Activated CD8-positive, alpha-beta memory T cell treated with anti-CD3 and anti-CD28 coated beads for 4 hours (primary cell): ENCODE measurements at places on chromosomes 1 and 21.

- no peak for DNase-seq
Observed at GRCh38 chr1:94092210-94092613, 28.7 kb downstream of the ABCA4 start.

DNA sequence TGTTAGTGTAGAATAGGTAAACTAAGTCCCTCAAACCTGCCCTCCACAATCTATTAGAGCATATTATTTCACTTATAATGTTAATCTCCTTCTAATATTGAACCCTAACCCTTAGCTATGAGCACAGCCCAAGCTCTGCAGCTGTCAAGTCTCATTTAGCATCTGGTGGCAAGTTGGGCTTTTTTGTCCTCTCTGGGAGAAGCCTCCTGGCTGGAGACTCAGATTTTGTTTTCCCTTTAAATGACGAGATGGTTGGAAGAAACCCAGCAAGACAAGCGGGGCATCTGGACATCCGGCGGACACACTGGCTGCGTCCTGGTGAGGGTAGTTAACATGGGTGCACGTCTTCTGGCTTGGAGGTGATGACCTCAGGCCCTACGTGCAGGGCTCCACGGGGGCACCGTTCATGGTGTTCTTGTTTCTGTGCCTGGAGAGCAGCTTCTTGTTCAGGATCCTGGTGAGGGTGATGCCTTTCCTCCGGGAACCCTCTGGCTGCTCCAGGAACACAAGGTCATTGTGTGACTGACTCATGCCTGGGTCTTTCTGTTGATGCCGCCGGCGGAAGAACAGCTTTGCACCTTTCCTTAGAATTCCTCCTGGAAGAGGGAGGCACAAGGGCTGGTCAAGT lies 9.7 kb upstream of the PRDM15 start:
- no peak for DNase-seq

DNA sequence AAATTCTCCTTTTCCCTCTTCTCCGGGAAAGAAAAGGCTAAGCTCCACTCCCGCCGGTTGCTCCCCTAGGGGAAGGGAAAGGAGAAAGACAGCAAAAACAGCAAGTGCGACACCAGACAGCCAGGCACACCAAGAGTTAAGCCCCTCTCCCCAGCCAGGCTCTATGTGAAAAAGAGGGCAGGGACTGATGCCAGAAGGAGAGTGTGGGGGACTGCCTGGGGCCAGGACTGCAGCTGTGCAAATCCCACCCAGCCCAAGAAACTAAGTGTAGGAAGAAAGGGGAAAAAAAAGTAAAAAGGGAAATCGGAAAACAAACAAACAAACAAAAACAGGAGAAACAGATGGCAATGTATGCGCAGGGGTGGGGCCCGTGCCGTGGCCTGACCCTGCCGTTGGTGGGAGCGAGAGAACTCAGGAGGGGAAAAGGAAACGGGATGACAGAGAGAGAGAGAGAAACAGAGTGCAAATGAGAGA lies 27.7 kb upstream of the FMO1 start:
- no peak for DNase-seq

- no peak for DNase-seq
Observed at GRCh38 chr1:116988248-116988647, 13.3 kb upstream of the CD101 start.

- no peak for DNase-seq
Observed at GRCh38 chr1:89566761-89567174, 42.1 kb downstream of the LRRC8B start.

- DNase-seq: no peak
Observed at GRCh38 chr1:67517046-67517445, 86.8 kb upstream of the SERBP1 start.

DNA sequence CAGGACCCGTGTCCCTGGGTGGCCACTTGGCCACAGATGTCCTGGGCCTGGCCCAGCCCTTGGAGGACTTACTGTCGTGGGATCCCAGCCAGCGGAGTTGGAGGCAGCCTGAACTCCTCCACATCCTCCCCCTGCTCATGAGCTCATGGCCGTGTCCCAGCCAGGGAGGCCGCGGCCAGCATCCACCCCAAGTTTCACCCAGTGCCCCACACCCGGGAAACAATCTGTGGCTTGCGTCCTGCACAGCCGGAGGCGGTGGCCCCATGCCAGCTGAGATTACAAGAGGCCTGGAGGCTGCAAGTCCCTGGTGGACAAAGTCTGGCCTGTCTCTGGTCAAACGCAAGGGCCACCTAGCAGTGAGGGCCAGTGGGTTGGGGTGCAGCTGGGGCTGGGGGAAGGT lies 27.5 kb upstream of the TMEM52 start:
- no peak for DNase-seq

DNA sequence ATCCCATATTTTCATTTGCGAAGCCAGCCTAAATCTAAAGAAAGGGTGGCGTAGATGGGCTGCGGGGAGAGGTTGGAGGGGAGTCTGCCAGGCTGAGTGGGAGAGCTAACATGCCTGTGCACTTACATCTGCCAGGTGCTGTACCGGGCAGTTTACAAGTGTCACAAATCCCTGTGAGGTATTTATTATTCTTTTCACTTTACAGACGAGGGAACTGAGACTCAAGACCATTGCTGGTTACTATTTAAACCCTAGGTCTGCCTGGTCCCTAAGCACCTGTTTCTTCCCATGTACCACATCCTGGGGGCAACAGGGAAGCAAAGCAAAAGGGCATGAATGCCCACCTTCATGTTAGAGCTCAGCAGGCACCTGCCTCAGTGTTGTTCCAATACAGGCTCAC lies 19.4 kb upstream of the EFNA1 start:
- DNase-seq: no peak

DNA sequence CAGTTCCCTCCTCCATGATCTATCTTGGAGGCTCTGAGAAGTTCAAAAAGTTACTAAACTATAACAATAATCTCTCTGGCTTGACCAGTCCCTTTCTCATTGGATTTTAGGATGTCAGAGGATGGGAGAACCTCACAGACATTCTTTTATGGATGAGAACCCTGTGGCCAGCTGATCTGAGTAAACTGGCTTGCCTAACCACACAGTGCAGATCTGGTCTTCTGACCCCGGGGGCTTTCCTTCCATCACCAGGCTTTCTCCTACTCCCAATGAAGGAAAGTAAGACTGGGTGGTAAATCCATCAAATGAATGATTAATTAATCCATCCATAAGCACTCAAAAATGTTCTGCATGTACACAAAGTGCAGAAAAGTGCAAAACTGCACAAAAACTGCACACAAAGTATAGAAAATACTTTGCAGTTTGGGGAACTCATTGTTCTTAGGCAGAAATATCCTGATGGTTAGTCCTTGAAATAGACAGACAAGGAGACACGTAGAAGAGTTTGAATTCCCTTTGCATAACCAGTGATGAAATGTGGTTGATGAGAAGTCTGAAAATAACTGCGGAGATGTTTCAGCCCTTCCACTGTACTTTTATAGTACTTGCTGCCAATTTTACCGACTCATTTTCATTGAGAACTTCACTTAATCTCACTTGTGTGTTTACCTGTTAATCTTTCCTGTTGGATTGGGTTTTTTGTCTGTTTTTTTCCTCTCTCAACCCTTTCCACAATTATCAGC lies 2.5 kb upstream of the F3 start:
- DNase-seq: no peak

GRCh38 chr1:26297791-26298124 lies 8.7 kb downstream of the UBXN11 start:
- DNase-seq: no peak

- DNase-seq: no peak
Observed at GRCh38 chr1:217363319-217363718, 267.6 kb downstream of the GPATCH2 start.

DNA sequence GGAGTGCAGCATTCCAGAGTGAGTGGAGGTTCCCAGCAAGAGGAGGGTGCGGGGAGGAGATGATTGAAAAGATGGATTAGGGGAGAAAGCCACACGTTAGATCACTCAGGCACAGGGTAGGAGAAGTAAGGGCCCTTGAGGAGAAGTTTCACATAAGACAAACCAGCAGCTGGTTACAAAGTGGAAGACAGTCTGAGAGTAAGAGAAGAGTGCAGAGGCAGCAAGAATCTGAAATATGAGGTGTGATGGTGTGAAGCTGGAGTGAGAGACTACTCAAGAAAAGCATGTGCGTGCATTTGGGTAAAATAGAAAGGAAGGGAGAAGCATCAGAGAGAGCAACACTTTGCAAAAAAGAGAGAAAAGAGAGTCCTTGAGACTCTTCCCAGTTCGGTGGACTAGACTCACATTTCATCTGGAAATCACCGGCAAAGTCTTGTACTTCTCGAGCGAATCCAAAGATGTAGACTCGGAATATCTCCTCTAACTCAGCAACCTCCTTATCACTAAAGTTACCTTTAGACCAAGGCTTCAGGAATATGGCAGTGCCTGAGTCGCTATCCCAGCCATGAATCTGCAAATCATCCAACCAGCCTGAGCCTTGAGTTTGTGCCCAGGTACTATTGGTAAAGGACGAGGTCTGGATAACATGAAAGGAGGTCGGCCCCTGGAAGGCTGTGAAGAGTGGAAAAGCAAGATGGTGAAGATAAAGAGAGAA lies 783 bp downstream of the CD1B start:
- no peak for DNase-seq

DNA sequence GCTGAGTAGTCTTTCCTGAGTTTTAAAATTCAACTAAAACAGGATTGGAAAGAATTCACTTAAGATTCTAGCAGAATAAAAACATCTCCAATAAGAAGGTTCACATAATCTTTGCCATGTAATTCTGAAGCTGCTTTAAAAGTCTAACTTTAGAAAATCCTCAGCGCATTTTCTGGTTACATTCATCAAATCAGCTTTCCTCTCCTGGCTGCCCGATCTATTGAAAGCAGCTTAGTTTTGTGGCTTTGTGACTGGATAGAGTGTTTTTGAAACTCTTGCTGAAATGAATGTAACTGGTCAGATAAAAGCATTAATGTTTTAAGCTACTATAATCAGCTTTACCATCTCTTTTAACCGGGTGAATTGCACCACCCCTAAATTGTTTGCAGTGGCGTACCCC lies 66.8 kb downstream of the DOP1B start:
- no peak for DNase-seq

- DNase-seq: no peak
Observed at GRCh38 chr1:234614081-234614489, 4.1 kb upstream of the IRF2BP2 start.

GRCh38 chr1:104132382-104132973 lies 382.8 kb downstream of the AMY1C start:
- DNase-seq: no peak

- no peak for DNase-seq
Observed at GRCh38 chr1:39833621-39834385, 45.1 kb upstream of the BMP8B start.

DNA sequence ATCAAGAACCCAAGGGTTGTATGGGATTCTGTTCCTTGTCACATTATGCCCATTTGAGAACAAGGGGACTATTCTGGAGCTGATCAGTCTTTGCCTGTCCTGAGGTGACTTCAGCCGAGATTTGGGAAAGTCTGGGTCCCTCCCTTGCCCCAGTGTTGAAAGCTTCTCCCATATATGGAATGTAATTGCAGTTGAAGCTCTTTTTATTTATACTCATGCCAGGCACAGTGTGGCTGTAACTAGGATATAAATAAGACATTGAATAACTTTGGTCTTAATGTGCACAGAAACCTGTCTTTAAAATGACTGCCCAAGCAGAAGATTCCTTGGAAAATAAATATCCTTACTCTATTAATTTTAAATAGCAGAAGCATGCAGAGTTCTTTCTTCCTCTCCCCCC lies 15.2 kb downstream of the AKNAD1 start:
- no peak for DNase-seq

- DNase-seq: no peak
Observed at GRCh38 chr21:41827951-41828883, 50.9 kb downstream of the PRDM15 start.
